ENCODE measurements at places on chromosomes 7 and 10. TPM values are rescaled to one million over a fixed set of nuclear protein-coding genes. Genes with fewer than 3 reads are reported as not detected.

The SHH gene
- total RNA-seq: 4.4 TPM

GRCh38 chr10:114342976-114343375 lies 61.3 kb downstream of the AFAP1L2 start:
- no peak for DNase-seq

The PPP1R9A gene
- 11.7 TPM for total RNA-seq

- no peak for DNase-seq
These were observed 106.2 kb downstream of the RTKN2 start for GRCh38 chr10:62162261-62162981.

- DNase-seq: no peak
These were observed 643.3 kb upstream of the SORCS1 start for GRCh38 chr10:107807836-107808235.

DNA sequence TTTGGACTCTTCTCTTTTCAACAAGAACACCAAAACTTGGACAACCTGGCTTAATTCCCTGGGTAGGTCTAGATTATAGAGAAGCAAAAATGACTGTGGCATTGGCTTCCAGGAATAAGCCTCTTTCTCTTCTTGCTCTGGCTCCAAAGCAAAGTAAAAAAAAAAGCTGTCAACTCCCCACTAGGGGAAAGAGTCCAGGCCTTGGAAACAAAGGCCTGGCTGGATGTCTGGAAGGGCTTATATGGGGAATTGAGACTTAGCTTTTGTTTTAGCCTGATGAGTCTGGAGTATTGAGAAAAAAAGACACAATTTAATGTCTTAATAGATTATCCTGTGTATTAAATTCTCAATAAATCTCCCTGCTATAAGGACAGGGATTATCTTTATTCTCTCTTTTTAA lies 300.6 kb downstream of the SORCS3 start:
- DNase-seq: no peak

The CPA2 gene
- 0.14 TPM for total RNA-seq

GRCh38 chr7:71184136-71184535 lies 52.2 kb downstream of the GALNT17 start:
- DNase-seq: no peak

The STK32C gene
- total RNA-seq: 13.0 TPM

DNA sequence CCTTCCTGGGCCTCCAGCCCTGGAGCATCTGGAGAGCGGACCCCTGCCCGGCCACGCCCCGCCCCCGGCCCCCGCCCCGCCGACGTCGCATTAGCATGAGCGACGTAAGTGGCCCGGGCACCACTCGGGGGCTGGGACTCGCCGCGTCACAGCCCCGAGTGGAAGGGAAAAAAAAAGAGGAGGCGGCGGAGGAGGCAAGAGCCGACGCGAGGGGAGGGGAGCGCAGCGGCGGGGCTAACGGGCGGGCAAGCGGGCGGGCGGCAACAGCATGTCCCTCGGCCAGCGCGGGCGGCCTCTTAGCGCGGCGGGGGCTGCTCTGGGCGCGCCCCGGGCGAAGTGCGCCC lies at the start of gene SLC18A3:
TSS of gene SLC18A3 (plus strand) at position 197 of the 344 bp plus-strand sequence. CDS start 431 bp downstream, outside the sequence.
- no peak for DNase-seq

The SPDYE6 gene
- not detected for total RNA-seq

GRCh38 chr10:126017961-126018560 lies 121.7 kb downstream of the FANK1 start:
- peak; percentile 93 for DNase-seq

GRCh38 chr10:78305311-78305710 lies 271.6 kb downstream of the RPS24 start:
- DNase-seq: no peak

GRCh38 chr10:96596422-96597407 lies 9.9 kb upstream of the TM9SF3 start:
- no peak for DNase-seq

DNA sequence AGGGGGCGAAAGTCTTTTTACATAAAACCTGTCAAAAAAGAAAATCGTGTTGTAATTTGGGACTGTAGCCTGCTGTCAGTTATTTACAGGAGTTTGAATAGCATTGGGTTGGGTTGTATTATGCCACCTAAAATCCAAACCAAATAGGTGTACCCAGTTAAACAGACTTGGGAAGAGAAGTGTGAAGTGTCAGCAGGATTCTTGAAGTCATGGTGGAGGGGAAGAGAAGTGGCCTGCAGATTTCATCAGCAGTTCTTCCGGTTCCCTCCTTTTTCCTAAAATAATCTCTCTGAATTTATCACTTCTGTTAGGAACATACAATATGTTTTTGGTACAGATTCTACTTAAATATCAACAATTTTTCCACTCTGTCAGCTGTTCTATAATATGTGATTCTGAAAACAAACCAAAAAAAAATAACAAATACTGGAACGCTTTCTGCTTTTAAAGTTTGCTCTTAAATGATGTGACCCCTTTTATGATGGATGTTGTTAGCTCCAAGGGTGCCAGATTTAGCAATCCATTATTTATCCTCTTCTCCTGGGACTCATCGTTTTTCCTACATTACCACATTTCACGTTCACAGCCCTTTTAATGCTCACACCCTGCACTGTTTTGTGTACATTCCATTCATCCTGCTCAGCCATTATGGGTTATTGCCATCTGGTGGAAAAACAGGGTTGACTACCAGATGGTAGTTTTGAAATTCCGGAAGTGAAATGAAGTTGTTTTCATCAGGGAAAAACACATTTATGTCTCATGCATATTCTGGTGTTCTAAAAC lies 18.7 kb upstream of the ARHGAP12 start:
- DNase-seq: no peak

- DNase-seq: no peak
These were observed 954.9 kb downstream of the CNTNAP2 start for GRCh38 chr7:147071536-147071935.

- DNase-seq: no peak
These were observed 316.2 kb downstream of the ETV1 start for GRCh38 chr7:13673290-13673689.

- no peak for DNase-seq
These were observed 48.7 kb upstream of the PPP1R3C start for GRCh38 chr10:91681361-91682276.

DNA sequence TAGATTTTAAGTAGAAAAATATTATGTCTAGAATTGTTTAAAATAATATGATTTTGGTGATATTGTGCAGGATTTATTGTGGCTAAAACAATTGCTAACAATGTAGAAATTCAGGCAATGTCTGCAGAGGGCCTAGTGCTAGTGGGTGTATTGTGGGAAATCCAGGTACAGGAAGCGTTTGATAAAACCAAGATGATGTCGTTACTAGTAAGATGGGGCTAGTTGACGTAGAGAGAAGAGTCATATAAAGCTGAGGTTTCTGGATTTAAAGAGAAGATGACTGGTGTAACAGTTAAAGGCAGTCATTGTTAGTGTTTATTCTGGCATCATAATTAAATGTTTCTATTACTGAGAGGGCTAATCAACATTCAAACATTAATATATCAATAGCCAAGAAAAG lies 43.5 kb downstream of the ADK start:
- no peak for DNase-seq

DNA sequence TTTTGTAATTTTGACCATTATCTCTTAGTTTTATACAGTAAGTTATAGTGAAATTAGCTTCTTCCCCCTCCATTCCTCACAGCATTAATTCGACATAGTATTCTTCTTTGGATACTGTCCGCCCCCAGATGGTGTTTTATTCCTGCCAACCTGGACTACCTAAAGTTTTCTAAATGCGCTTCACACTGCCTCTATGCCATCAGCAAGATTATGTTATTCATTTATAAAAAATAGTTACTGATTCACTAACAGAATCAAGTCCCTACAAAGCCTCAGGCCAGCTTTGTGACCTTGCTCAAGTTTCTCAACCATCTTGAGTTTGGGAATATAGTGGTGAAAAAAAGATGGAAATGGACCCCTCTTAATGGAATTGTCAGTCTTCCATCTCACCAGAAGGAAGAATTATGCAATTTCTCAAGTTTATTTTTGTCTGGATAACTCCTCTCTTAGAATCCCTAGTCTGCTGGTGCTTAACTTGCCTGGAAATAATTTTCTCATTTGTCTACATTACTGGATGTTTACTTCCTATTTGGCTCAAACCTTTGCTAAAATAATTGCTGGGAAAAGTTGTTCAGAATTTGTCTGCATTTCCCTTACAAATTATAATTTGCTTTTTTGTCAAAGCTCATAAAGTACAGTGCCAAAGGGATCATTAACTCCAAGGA lies 16.7 kb upstream of the FGL2 start:
- DNase-seq: peak; percentile 42

- no peak for DNase-seq
These were observed 80.4 kb upstream of the GRB10 start for GRCh38 chr7:50863053-50863452.

DNA sequence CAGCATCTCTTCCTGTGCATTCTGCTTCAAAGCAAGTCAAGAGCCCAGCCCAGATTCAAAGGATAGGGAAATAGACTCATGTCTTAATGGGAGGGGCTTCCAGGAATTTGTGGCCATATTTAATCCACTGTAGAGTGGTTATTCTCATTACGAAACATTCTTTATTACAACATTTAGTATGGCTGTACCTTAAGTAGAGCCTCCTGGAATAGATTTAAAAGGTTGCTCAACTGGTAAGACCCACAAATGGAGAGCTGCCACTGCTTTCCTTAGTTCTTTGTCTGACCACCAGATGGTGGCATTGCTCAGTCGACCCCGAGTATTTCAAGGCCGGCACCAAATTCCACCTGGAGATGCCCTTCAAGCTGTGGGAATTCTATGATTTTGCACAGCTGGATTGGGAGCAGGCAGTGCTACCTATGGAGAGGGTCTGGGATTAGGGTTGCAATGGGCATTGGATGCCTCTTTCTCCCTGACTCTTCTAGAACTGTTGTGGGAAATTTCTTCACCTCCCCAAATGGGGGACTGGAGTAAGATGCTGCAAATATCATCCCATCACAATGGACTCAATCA lies 102.2 kb downstream of the RBM20 start:
- no peak for DNase-seq

GRCh38 chr10:122504610-122504950 lies 43.2 kb downstream of the HTRA1 start:
- peak; percentile 7 for DNase-seq

- no peak for DNase-seq
These were observed 38.3 kb upstream of the TUBB8 start for GRCh38 chr10:87177-88080.

DNA sequence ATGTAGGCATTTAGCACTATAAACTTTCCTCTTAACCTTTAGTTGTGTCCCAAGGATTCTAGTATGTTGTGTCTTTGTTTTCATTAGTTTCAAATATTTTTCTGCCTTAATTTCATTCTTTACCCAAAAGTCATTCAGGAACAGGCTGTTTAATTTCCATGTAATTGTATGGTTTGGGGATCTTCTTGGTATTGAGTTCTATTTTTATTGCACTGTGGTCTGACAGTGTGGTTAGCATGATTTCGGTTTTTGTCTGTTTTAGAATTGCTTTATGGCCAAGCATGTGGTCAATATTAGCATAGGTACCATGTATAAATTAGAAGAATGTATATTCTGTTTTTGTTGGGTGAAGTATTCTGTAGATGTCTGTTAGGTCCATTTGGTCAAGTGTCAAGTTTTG lies 26.3 kb downstream of the COA1 start:
- no peak for DNase-seq

GRCh38 chr7:82740246-82740848 lies 296.8 kb upstream of the CACNA2D1 start:
- no peak for DNase-seq

DNA sequence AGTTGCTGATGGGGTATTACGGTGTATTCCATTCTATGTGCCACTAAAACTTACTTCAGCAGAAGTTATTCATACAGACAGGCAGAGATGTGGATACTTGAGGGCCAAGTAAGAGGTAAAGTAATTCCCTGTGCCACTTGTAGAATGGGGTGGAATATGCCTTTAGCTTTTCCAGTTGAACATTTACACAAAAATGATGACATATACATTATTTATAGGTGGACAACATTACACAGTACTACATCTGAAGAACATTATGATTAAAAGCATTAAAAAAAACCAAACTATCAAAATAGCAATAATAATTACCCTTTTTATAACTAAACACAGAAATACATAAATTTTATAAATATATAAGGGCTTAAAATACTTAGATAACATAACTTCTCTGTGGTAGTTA lies 3.5 kb upstream of the SEMA3E start:
- no peak for DNase-seq

DNA sequence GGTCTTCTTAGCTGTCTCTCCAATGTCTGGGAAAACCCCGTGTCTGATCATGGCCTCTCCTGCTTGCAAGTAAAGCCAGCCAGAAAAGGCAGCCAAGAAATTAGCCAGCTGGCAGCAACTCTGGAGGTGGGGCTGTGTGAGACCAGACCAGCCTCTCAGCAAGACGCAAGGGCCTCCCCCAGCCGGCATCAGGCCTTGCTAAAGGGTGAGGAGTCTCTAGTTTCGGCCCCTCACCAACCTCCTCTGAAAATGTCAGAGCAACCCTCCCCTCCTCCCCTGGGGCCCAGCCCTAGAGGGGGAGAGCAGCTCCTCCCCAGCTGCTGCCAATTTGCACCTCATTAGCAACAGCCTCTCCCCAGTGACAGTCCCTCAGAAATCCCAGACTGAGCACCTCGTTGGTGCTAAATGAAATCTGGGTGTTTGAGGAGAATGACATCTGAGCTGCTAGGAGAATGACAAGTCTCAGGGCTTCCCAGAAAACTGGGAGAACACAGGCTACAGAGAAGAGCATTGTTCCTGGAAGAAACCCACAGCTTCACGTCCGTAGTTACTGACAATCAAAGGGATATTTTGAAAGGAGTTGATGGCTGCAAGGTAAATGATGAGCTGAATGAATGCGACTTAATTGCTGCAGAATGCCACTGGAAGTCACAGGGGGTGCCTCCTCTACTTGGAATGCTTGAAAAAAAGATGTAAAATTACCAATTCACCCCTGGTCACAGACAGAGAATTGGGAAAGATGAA lies 25.9 kb downstream of the DGKI start:
- no peak for DNase-seq

The CLRN3 gene
- total RNA-seq: not detected

DNA sequence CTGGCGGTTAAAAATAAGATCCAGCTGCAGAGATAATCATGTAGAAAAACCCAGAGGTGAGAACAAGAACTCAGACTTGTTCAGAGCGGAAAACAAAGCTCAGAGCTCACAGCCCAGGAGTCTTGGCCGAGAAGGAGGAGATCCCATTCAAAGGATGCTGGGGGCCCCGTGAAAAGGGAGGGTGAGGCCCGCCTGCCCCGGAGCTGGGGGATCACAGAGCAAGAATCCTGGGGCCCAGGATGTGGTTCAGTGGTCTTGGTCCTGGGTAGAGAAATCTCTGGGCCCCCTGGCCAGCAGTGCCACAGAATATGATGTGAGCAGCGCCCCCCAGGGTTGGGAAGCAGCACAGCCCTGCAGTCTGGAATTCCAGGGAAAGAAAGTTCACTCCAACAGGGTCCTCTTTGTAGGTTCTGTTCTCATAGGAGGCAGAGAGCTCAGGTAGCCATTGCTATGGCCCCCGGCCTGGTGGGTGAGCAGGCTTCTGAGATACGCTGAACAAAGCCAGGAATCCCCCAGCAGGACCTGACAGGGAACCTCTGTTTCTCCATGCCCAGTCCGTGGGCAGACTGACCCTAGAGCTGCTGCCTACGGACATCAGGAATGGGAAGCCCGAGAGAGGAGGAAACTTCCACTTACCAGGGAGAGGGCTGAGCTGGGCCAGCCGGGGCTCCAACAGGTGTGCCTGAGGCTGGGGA lies 77.7 kb upstream of the GNA12 start:
- DNase-seq: no peak

GRCh38 chr7:68423356-68423755 lies 1174.9 kb upstream of the AUTS2 start:
- DNase-seq: no peak

- DNase-seq: no peak
These were observed 16.7 kb downstream of the UBTD1 start for GRCh38 chr10:97515271-97515978.

The ADK gene
- 54.9 TPM for total RNA-seq

Data from epithelial cell of proximal tubule (primary cell).